ENCODE measurements at places on chromosomes 4 and X. TPM values are rescaled to one million over a fixed set of nuclear protein-coding genes. Genes with fewer than 3 reads are reported as not detected.

- no peak for ATAC-seq
Measured at GRCh38 chrX:8288590-8288989, 117.5 kb upstream of the VCX2 start.

GRCh38 chr4:2910409-2910808, 52.8 kb downstream of the NOP14 start:
- ATAC-seq = no peak

DNA sequence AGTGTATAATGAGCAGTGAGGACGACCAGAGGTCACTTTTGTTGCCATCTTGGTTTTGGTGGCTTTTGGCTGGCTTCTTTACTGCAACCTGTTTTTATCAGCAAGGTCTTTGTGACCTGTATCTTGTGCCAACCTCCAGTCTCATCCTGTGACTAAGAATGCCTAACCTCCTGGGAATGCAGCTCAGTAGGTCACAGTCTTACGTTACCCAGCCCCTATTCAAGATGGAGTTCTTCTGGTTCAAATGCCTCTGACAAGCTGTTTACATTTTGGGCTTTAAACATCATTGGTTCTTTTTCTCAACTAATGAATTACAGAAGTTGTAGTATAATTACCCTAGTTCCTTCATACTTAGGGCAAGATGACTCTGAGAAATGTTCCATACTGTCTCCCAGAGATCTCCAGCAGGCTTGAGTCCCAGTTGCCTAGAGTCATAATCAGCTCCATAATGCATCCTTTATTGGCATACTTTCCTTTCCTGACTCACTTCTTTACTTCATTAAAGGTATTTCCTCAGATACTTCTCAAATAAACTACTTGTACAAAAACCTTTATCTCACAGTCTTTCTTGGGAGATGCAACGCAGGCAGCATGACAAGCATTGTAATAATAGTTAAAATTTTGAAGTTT, 136.5 kb downstream of the KDM6A start:
- no peak for ATAC-seq

- no peak for ATAC-seq
Measured at GRCh38 chr4:77395481-77395880, 210.1 kb upstream of the CXCL13 start.

GRCh38 chrX:57652705-57653104, 27.4 kb downstream of the NLRP2B start:
- ATAC-seq = no peak

DNA sequence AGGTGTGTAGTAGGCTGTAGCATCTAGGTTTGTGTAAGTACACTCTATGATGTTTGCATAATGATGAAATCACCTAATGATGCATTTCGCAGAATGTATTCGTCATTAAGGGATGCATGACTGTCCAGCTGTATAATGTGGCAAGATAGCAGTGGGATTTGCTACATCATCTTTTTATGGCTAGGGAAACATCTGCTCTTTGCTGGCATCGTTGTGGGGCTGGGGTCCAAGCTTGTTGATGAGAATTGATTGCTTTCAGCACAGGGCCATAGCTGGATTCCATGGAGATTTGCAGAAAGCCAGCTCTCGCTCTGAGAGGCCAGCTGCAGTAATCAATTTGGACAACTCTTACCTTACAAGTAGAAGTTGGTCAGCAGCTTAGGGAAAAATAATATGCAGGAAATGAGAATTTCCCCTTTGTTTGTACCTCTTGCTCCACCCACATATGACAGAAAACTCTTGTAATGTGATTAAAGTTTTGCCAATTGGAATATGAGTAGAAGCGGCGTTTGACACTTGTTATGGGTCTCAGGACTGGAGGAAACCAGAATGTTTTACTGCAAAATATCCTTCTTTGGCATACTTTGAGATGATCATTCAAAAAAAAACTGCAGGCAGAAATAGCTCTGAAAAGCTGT, 310.5 kb downstream of the RAPGEF2 start:
- no peak for ATAC-seq

- ATAC-seq = no peak
Measured at GRCh38 chr4:25930731-25931354, 16.8 kb downstream of the SMIM20 start.

DNA sequence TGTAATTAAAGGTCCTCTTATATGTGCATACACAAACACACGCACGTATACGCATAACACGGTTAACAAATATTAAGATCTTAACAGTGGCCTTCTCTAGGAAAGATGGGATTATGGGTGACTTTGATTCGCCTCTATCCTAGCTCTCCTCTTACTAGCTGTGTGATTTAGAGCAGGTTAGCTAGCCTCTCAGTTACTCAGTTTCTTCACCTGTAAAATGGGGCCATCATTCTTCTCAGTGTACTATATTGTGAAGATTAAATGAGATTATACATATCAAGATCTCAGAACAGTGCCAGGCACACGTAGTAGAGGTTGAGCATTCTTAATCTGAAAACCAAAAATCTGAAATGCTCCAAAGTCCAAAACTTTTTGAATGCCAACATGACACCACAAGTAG, 159.3 kb downstream of the BCOR start:
- no peak for ATAC-seq

- ATAC-seq = no peak
Measured at GRCh38 chr4:13523591-13524503, 20.5 kb downstream of the NKX3-2 start.

- peak; percentile 68 for ATAC-seq
Measured at GRCh38 chr4:185896817-185897488, 85.0 kb upstream of the SORBS2 start.

Gene NALF2
- total RNA-seq = 0.60 TPM

Measured in esophagus mucosa (tissue), 1 donor.